ENCODE measurements at places on chromosomes 3 and 15. TPM values are rescaled to one million over a fixed set of nuclear protein-coding genes. Genes with fewer than 3 reads are reported as not detected.

SCAMP5 gene
- 4.8 TPM for polyA plus RNA-seq

COPG1 gene
- polyA plus RNA-seq = 106 TPM

ATP10A gene
- 2.9 TPM for polyA plus RNA-seq

CCR8 gene
- not detected for polyA plus RNA-seq

TNFSF10 gene
- polyA plus RNA-seq = 9.4 TPM

SPATA12 gene
- 0.05 TPM for polyA plus RNA-seq

SNTN gene
- polyA plus RNA-seq = not detected

MYZAP gene
- 2.6 TPM for polyA plus RNA-seq

GRAMD2A gene
- 2.5 TPM for polyA plus RNA-seq

MESP2 gene
- 0.35 TPM for polyA plus RNA-seq

Data from forelimb muscle (tissue), 1 donor.